Upper lobe of right lung (tissue), 1 donor: ENCODE measurements at places on chromosomes 5 and 9. TPM values are rescaled to one million over a fixed set of nuclear protein-coding genes. Genes with fewer than 3 reads are reported as not detected.

DNA sequence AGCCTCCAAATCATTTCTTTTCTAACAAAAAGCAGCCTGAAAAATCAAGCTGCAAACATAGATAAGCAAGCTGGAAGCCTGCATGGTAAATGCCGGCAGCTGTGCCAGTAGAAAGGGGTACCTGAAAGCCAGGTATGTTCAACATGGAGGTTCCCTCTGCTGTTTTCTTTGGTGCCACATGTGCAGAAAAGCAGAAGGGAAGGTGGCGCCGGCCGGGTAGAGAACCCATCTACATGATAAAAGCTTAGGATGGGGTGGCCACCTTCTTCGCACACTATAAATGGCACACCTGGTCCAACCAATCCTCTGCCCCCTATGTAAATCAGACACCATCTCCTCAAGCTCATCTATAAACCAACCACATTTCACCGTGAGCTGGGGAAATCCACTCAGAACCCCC, 268.9 kb upstream of the IRX2 start:
- no peaks in the 10 kb centered on the region for H3K36me3 ChIP-seq
- H3K4me3 ChIP-seq = no peak overlapping the region
- H3K27ac ChIP-seq = no peak overlapping the region
- no peak for DNase-seq
- H3K4me1 ChIP-seq = no peaks in the 10 kb centered on the region

DNA sequence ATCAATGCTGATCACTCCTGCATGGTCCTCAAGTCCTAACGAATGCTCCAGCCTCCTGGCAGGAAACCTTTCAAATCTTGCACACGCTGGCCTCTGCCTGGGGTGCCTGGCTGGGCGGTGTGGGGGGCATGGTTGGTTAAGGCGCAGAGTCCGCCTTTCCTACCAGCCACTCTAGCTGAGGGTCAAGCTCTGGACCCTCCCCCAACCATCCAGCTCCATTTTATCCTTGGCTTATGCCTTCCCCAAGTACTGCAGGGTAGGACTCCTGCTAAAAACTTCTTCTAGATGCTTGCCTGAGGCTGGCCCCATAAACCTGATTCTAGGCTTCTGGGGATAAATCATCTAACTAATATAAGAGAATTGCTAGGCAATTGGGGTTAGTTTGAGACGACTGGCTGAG, 808 bp upstream of the MVB12B start:
- H3K27me3 ChIP-seq = no peaks in the 10 kb centered on the region
- H3K36me3 ChIP-seq = no peaks in the 10 kb centered on the region

DNA sequence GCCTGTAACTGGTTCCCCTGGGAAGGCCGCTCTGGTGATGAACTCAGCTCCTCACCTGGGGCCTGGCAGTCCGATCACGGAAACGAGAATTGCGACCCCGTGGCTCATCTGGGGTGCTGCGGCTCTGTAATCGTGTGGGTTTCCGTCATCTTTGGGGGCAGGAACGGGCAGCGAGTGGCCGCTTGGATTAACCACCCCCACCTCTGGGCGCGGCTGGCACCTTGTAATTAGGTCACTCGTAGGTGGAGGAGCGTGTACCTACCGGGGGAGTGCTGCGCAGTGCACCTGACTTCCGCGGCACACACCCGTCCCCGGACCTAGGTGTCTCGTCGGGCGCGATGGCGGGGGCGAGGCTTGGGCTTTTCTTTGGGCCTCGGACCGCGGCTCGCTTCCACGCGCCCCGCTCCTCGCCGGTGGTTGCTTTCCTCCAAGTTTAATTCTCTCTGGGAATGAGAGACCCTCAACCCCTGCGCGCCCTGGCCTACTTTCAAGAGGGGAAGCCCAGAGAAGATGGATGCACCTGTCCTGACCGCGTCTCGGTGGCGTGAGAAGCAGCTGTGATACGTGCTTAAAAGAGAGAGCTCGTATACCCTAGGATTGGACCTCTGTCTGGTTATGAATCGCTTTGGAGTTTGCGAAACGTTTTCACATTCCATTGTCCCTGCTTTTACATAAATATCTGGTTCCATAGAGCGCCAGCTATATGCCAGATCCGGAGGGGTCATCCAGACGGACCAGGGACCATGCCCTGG, 744 bp upstream of the PPP2CA start:
- DNase-seq = no peak
- peak overlapping the region; percentile 99 for H3K27ac ChIP-seq
- H3K27me3 ChIP-seq = no peaks in the 10 kb centered on the region

DNA sequence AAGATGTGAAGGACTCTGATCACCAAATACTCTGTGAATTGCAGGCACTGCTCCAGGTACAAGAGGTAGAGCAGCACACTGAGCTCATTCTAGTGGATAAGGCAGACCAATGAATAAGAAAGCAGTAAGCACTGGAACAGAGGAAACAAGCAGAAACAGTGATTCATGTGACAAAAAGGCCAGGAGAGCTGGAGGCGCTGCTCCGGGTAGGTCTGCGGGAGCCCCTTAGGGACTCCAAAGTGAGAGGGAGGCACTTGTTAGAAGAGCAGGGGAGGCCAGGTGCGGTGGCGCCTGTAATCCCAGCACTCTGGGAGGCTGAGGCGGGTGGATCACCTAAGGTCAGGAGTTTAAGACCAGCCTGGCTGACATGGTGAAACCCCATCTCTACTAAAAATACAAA, 231.6 kb upstream of the NFIL3 start:
- no peaks in the 10 kb centered on the region for H3K27me3 ChIP-seq
- H3K4me1 ChIP-seq = no peaks in the 10 kb centered on the region
- no peaks in the 10 kb centered on the region for H3K36me3 ChIP-seq
- no peak overlapping the region for H3K27ac ChIP-seq

- H3K27ac ChIP-seq = no peak overlapping the region
- H3K27me3 ChIP-seq = no peaks in the 10 kb centered on the region
- no peak for DNase-seq
- H3K36me3 ChIP-seq = peaks cover 56% of the 10 kb centered on the region
- no peak overlapping the region for H3K4me3 ChIP-seq
- H3K4me1 ChIP-seq = peaks cover 11% of the 10 kb centered on the region
Observed at GRCh38 chr5:151139646-151140045, 17.9 kb downstream of the ANXA6 start.

- no peaks in the 10 kb centered on the region for H3K36me3 ChIP-seq
- peak within 1 kb of the TSS; percentile 22 for H3K4me3 ChIP-seq
- no peak within 1 kb of the TSS for H3K27ac ChIP-seq
- DNase-seq = no peak
Observed at GRCh38 chr5:168528521-168529373, at the start of gene FBLL1. Gene FBLL1 (plus strand): TSS chr5:168529305. CDS start chr5:168529505, 200 bp downstream.

DNA sequence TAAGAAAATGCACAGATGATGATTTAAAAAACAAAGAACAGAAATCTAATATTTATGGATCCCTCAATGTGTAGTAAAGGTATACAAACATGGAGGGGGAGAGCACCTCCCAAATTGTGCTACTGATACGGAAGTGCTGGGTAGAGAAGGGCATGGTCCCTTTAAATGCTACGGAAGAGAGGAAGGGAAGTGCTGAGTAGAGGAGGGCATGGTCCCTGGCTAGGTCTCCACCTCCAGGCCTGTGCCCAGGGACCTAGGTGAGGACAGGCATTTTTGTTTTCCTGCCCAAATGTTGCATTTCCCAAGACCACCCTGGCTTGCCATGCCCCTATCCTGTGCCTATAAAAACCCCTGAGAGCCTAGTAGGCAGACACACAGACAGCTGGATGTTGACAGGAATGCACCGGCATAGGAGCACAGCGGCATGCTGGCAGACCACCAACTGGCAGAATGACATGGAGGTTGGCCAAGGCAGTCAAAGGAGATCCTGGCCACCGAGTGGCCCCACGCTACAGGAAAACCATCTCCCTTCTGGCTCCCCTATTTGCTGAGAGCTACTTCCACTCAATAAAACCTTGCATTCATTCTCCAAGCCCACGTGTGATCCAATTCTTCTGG, 62.1 kb upstream of the SPDL1 start:
- no peaks in the 10 kb centered on the region for H3K27me3 ChIP-seq
- no peak overlapping the region for H3K4me3 ChIP-seq
- no peak overlapping the region for H3K27ac ChIP-seq
- no peak for DNase-seq
- no peaks in the 10 kb centered on the region for H3K36me3 ChIP-seq

- no peak for DNase-seq
- H3K4me3 ChIP-seq = no peak overlapping the region
- no peaks in the 10 kb centered on the region for H3K27me3 ChIP-seq
- no peaks in the 10 kb centered on the region for H3K4me1 ChIP-seq
- no peak overlapping the region for H3K27ac ChIP-seq
- peaks cover 90% of the 10 kb centered on the region for H3K36me3 ChIP-seq
Observed at GRCh38 chr5:96789794-96790330, 17.9 kb downstream of the ERAP1 start.

DNA sequence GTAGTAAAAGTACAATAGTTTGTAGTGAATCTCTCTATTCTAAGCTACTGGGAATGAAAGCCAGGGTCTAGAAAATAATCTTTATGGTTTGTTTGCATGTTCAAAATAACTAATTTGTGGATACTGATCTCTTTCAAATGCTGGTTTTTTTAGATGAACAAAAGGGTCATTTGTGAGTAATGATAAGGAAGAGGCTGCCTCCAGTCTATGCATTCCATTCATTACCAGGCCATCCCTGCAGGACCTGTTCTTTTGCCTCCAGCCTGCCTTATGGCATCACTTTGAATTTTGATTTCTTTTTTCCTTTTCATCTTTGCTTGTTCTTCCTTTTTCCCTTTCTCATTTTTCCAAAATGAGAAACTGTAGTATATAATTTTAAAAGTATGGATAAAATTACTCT, 312.3 kb downstream of the CWC27 start:
- no peaks in the 10 kb centered on the region for H3K27me3 ChIP-seq
- peaks cover 4% of the 10 kb centered on the region for H3K4me1 ChIP-seq
- H3K4me3 ChIP-seq = no peak overlapping the region
- no peak for DNase-seq
- H3K36me3 ChIP-seq = no peaks in the 10 kb centered on the region
- no peak overlapping the region for H3K27ac ChIP-seq

- H3K27ac ChIP-seq = no peak overlapping the region
- H3K4me1 ChIP-seq = peaks cover 33% of the 10 kb centered on the region
- H3K27me3 ChIP-seq = no peaks in the 10 kb centered on the region
- no peaks in the 10 kb centered on the region for H3K36me3 ChIP-seq
- DNase-seq = no peak
Observed at GRCh38 chr5:56833325-56833724, 18.0 kb downstream of the MAP3K1 start.

- DNase-seq = no peak
- no peak overlapping the region for H3K27ac ChIP-seq
- no peaks in the 10 kb centered on the region for H3K27me3 ChIP-seq
- H3K36me3 ChIP-seq = peaks cover 13% of the 10 kb centered on the region
Observed at GRCh38 chr5:138182808-138183207, 3.9 kb downstream of the KIF20A start.

DNA sequence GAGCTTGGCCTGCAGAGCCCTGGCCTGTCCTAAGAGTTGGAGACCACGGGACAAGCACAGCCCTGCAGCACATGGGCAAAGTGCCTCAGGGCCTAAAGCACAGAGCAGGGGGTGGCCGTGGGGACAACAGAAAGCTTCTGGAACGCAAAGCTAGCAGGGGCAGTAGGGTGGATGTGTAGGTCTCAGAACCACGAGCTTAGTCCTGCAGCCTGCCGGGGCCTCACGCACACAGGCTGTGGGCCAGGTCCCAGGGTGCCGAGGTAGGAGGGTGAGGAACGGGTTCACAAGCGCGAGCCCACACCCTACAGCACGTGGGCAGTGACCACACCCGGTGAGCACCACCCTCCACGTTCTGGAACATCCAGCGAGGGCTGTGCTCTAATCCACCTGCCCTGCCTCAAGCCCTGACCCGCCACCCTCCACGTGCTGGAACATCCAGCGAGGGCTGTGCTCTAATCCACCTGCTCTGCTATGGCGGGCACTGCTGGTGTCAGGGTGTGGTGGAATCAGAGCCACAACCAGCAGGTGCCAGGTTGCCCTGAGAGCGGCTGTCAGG, 9.3 kb downstream of the CLPTM1L start:
- H3K4me3 ChIP-seq = no peak overlapping the region
- no peak for DNase-seq
- H3K27me3 ChIP-seq = no peaks in the 10 kb centered on the region
- H3K36me3 ChIP-seq = peaks cover 85% of the 10 kb centered on the region
- peaks cover 13% of the 10 kb centered on the region for H3K4me1 ChIP-seq
- H3K27ac ChIP-seq = no peak overlapping the region

GRCh38 chr5:87121304-87122150, 146.2 kb upstream of the RASA1 start:
- H3K4me3 ChIP-seq = no peak overlapping the region
- peak overlapping the region; percentile 9 for H3K27ac ChIP-seq
- no peaks in the 10 kb centered on the region for H3K36me3 ChIP-seq
- peaks cover 6% of the 10 kb centered on the region for H3K4me1 ChIP-seq
- H3K27me3 ChIP-seq = no peaks in the 10 kb centered on the region
- no peak for DNase-seq

DNA sequence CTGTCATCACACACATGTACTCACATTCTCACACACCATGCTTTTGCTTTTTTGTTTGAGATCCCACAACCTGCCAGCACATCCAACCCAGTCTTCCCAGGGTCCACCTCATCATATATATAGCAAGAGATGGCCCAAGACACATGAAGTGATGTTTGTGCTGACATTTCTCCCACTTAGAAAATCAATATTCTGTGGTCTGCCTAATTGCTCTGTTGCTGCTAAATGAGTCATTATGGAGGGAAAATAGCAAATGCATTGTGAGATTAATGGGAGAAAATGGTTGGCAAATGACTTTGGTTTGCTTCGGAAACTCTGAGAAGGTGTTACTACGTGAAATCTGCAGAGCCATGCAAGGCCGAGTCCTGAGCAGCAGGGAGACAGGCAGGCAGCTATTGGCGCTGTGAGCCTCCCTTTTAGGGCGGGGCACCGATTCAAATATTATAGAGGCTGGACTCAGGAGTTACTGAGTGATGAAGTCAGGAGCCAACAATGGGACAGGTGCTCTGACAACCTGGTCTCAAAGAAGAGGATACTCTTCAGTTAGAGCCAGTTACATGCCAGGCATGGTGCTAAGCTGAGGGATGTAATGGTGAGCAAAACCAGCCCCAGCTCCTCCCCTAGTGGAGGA, 62.8 kb downstream of the DAB2IP start:
- no peaks in the 10 kb centered on the region for H3K27me3 ChIP-seq
- no peaks in the 10 kb centered on the region for H3K36me3 ChIP-seq
- no peak overlapping the region for H3K4me3 ChIP-seq
- H3K4me1 ChIP-seq = peaks cover 24% of the 10 kb centered on the region

The BSPRY gene
- total RNA-seq = 10.8 TPM

The IPO11 gene
- total RNA-seq = 31.2 TPM

The GPRIN1 gene
- total RNA-seq = 1.4 TPM

The RGS3 gene
- total RNA-seq = 71.1 TPM

The IL13 gene
- total RNA-seq = not detected

The IFT74 gene
- 11.6 TPM for total RNA-seq

The EMB gene
- 35.3 TPM for total RNA-seq

The LURAP1L gene
- 32.3 TPM for total RNA-seq

The PCDHA9 gene
- 0.20 TPM for total RNA-seq

The CCDC69 gene
- total RNA-seq = 81.9 TPM

The PCDHB8 gene
- total RNA-seq = 2.4 TPM

The MYMK gene
- total RNA-seq = not detected
